GOT3 (cell line): ENCODE measurements at places on chromosomes 12 and 14.

- DNase-seq = no peak
These were observed 2.6 kb downstream of the GLRX5 start for GRCh38 chr14:95537298-95538089.

DNA sequence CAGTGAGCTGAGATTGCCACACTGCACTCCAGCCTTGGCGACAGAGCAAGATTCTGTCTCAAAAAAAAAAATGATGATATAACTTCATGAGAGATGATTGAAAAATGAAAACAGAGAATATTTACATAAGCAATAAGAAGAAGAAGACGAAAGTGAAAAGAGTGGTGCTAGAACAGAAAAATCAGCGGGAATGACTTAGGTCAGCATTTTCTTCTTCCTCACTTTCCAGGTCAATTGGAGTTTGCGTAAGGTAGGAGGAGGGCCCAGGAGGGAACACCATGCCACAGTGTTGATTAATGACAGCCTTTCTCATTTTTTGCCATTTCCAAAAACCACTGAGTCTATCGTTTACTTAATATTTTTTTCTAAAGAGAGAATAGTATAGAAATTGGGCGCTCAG, 200.0 kb downstream of the SLC15A4 start:
- DNase-seq = no peak

DNA sequence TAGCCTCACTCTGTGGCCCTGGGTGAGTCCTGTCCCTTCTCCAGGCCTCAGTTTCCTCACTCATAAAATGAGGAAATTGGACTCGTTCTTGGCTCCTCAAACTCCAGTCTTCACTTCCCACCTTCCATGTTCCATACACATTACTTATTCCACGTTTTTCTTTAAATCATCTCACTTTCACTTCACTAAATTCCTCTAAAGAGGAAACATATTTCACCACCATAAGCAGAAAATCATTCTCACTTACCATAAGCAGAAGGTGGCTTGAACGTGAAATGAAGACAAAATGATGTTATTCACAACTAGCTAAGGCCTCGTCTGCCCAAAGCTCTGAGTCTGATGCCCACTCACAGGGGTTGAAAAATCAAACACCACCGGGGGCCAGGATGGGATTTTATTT, 278.3 kb downstream of the ADGRD1 start:
- DNase-seq = no peak

DNA sequence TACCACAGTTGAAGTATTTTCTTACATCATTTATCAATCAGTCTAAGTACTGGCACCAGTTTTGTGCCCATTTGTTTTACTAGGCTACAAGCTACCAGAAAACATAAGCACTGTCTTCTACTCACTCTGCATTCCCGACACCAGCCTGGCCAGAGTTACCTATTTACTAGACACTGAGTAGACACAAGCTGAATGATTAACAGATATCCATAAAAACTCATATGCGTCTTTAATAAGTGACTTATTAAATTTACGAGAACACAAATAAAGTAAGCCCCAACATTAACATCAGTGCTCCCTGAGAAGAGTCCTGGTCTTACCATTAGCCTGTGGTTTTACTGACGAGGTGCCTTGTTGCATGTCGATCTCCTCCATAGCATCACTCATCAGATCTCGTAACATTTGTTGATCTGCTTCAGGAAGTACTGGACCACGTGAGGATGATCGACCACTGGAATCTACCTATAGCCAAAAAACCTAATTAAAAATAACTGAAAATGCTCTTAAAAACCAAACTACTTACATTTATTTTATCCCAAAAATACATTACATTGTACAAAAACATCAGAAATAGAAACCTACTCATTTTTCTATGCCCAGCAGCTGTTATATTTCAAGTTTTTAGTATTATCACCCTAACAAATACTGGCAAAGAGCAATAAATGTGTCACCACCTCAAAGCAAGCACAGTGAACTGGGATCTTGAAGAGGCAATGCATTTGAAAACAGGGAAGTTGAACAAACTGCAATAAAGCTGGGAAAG, 53.3 kb downstream of the BDKRB1 start:
- no peak for DNase-seq

DNA sequence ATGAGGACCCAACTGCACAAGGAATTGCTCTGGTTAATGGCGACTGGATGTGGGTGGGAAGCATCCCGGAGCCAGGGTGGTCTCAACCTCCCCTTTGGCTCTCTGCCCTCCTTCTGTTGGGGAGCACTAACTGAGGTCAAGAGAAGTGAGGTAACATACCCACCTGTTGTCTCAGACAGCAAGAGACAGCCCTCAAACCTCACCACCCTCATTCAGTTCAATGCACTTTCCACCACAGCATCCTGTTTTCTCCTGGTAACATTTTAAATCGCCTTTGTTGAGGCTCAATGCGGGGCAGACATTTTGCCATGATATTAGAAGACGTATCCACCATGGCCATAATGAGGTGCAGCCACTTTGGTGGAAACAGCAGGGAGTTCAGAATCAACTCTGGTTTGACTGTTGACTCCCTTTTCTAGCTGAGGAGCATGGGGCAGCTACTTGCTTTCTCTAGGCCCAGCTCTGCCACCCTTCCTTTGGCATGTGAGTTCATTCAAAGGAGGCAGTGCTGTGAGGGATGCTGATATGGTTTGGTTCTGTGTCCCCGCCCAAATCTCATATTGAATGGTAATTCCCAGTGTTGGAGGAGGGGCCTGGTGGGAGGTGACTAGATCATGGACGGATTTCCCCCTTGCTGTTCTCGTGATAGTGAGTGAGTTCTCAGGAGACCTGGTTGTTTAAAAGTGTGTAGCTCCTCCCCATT, 338.6 kb downstream of the PCNX1 start:
- no peak for DNase-seq

DNA sequence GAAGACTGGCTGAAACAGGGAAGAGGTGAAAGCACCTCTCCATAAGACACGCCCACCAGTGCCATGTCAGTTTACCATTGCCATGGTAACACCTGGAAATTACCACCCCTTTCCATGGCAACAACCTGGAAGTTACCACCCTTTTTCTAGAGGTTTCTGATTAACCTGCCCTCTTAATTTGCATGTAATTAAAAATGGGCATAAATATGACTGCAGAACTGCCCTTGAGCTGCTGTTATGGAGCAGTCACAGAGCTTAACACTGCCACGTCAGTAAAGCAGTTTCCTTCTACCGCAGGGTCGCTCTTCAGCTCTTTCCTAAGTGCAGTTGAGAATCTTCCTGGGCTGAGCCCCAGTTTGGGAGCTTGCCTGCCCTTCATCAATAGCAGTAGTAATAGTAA, 55.2 kb downstream of the RASSF3 start:
- no peak for DNase-seq

- no peak for DNase-seq
These were observed 234.9 kb upstream of the CAND1 start for GRCh38 chr12:67034110-67034879.
